CD4-positive, alpha-beta T cell treated with Interleukin-10 for 1 hour (primary cell): ENCODE measurements at places on chromosomes 5 and 9.

GRCh38 chr9:12854221-12854620 is 79.4 kb downstream of the LURAP1L start:
- DNase-seq: no peak

DNA sequence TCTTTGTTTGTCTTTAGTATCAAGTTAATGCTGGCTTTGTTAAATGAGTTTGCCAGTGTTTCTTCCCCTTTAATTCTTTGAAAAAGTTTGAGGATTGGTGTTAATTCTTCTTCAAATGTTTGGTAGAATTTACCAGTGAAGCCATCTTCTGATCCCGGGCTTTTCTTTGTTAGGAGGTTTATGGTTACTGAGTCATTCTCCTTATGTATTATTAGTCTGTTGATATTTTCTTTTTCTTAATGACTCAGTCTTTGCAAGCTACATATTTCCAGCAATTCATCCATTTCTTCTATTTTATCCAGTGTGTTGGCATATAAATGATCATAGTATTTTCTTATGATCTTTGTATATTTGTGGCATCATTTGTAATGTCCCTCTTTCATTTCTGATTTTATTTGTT is 74.5 kb upstream of the SPINK5 start:
- no peak for DNase-seq

- DNase-seq: no peak
Observed at GRCh38 chr5:124701873-124702425, 44.5 kb downstream of the ZNF608 start.

DNA sequence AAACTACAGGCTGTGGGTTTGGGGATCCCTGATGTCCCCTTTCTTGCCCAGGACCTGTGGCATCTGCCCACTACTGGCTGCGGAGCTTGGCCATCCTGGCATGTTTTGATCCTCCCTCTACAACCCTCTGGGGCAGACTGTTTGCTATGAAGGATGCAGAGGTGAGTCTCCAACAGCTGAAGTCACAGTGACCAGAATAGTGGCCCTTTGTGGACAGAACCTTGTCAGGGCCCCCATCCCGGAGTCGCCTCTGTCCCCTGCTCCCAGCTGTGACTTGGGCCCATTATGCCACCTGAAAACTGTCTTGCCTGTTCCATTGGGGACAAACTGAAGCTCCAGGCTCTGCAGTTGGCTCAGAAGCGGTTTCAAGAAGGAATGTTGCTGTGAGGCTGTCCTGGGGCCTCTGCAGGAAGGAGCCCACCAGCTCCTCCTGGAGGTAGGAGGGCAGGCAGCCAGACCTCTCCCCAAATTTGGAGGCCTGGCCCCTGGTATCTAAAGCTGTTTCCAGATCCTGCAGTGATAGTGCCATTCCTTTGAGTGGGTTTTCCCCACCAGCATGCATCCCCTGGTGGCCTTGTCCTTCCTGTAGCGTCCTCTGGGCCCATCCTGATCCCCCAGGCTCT is 93.3 kb downstream of the BARX1 start:
- no peak for DNase-seq

GRCh38 chr9:80951675-80952074 is 737.7 kb downstream of the TLE1 start:
- DNase-seq: no peak

DNA sequence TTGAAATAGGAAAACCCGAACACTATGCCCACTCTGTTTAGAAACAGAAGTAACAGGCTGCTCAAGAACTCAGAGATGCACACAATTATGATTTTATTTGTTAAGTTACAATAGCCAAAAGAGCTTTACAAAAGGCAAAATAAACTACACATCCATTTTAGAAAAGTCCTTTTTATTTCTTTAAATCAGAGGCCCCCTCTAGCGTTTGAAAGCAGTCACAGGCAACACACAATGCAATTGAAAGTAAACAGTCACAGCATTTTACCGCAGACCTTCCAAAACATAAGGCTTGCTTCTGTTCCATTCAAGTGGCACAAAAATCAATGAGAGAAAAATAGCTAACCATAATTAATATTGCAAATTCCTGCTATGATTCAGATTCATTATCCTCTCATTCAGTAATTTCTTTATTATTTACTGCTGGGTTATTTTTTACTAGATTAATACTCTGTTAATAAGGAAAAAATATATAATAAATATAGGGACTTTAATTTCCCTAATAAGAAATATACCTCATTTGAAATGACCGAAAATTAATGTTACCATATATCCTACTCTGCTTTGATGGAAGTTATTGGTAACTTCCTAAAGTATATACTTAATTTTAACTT is 78.3 kb downstream of the CEP120 start:
- DNase-seq: no peak

DNA sequence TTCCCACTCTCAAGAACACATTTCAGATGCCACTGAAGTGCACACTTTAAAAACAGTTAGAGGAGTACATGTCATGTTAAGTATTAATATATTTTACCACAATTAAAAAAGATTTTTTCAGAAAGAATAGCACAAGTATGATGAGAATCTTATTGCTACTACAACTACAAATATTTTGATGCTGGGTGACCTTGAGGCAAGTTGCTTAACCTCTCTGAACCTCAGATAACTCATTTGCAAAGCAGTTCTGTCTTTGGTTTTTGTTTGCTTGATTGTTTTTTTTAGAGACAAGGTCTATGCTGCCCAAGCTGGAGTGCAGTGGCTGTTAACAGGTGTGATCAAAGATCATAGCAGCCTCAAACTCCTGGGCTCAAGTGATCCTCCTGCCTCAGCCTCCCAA is 13.7 kb upstream of the EBF1 start:
- no peak for DNase-seq

DNA sequence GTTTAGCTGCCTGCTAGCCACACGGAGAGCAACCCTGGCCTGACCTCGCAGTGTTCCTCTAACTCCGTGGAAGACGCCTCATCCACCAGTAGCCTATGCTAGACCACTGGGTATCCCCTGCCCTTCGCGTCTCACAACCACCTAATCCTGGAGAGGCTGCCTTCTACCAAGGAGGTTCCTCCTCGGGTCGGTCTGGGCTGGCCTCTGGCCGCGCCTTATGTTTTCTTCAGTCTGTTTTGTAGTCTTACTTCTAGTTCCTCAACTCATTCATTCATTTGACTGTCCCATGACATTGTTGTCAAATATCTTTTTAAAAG is 1.6 kb upstream of the TPM2 start:
- no peak for DNase-seq

DNA sequence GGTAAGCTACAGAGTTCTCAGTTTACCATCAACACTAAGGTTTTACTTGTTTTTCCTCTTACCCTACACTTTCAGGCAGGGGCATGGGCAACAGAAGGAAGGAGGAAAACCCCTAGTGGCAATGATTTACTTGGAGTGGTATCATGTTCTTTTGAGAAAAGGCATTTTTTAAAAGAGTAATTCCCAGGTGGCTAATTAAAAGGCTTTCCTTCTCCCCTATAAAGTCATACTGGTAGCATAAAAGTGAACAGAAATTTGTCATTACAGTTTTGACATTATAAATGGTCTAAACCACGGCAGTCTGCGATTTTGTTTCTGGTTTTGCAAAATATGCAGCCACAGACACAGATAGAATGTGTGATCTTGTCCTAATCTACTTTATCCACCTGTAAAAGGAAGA is 30.9 kb upstream of the OR2K2 start:
- DNase-seq: no peak

- no peak for DNase-seq
Observed at GRCh38 chr5:153885141-153885540, 153.6 kb downstream of the FAM114A2 start.

DNA sequence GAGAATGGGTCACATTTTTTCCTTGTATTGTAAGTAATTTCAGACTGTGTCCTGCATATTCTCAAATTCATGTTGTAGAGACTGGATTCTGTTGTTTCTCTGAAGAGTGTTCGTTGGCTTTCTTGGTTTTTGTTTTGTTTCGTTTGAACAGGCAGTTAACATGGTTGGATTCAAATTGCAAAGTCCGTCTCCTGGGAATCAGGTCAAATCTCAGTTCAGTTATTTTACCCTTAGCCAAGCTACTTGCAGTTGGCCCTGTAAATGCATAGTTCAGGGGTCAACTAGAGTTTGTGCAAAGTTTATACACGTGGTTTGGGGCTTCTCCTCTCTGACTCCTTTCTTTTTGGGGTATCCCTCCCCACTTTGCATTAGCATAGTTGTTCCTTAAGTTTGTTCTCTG is 21.7 kb upstream of the FBXW11 start:
- DNase-seq: no peak

- DNase-seq: no peak
Observed at GRCh38 chr5:56734091-56734694, 81.2 kb upstream of the MAP3K1 start.

DNA sequence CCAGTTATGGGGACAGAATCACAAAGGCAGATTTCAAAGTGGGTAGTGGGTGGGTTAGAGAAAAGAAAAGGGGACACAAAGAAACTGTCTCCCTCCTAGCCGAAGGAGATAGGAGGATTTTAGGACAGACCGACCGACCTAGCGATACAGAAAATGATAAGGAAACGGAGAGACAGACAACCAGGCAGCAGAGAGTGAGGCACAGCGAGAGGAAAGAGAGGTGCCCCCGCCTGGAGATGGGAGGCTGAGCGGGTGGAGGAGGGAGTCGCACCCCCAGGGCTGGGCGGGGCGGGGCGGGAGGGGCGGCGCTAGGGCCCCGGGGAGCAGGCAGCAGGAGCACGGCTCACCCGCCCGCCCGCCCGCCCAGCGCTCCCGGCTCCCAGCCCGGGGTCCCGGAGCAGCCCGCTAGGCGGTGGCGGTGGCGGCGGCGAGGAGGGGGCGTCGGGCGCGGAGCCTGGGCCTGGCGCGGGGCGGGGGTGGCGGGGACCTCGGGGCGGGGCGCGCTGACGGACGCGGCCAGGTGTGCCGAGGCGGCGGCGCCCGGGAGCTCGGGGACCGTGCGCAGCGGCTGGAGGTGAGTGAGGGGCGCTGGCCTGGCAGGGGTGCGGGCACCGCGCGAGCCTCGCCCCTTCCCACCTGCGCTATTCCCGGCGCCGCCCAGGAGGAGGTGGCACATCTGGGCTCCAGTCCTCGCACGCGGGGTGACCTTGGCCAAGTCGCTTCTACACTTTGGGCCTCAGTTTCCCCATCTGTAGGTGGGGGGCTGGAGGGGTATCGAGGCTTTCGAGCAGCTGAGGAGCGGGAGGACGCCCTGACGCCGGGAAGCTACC is 15.9 kb upstream of the SYNPO start:
- DNase-seq: peak; percentile 27

- no peak for DNase-seq
Observed at GRCh38 chr9:107952773-107953172, 463.2 kb upstream of the KLF4 start.

DNA sequence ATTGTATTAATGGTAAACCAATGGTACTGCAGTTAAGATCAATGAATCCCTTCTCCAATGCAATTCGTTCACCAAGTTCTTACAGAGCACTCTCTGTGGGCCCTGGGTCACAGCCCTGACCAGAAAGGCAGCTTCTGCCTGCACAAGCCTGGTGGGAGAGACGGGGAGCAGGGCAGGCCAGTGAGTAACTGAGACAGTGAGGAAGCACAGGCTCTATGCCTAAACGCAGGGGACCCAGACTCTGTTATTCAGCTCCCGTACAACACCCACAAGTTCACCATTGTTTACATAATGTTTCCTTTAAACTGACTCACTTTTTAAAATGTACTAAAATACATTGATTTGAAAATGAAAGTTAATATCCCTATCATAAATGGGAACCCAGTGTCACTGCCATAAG is 40.5 kb upstream of the CTSL start:
- no peak for DNase-seq

GRCh38 chr9:78963911-78964310 is 607.9 kb upstream of the TLE4 start:
- no peak for DNase-seq

- peak; percentile 6 for DNase-seq
Observed at GRCh38 chr5:107387526-107388140, 283.1 kb downstream of the EFNA5 start.

DNA sequence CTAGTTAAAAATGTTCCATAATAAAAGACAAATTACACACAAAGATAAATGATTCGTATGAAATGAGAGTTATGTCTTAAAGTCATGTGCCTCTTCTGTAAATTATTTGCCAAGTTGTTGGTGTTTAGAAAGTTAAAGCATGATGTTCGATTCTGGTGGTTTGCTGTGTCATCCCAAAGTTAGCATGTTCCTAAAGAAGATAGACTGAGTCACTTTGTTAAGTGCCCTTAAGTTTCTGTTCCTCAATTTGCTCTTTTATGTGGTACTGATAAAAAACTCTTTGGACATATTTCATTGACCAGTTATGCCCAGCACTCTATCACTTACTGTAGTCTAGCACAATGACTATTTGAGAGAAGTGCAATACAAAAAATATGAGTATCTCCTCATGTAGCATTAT is 366.9 kb upstream of the ZNF608 start:
- DNase-seq: no peak
